SJSA1 (cell line): ENCODE measurements at places on chromosomes 4 and X.

- DNase-seq = peak; percentile 63
Measured at GRCh38 chr4:185573651-185574199, 38.4 kb upstream of the PDLIM3 start.

DNA sequence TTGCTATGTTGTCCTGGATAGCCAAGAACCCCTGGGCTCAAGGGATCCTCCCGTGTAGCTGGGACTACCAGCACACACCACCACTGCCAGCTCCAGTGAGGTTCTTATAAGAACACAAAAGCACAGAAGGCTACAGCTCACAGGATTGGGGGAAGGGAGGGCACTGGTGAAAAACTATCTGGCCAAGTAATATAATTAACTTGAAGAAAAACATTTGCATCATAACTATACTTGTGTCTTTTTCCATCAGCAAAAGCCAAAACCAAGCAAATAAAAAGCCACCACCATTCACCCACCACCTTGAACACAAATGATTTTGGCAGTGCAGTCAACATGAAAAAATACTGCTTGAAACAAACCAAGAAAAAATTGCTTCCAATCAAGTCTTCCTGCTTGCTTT lies 188.2 kb downstream of the MAML3 start:
- DNase-seq = no peak

- no peak for DNase-seq
Measured at GRCh38 chrX:19193565-19193964, 71.3 kb upstream of the ADGRG2 start.

DNA sequence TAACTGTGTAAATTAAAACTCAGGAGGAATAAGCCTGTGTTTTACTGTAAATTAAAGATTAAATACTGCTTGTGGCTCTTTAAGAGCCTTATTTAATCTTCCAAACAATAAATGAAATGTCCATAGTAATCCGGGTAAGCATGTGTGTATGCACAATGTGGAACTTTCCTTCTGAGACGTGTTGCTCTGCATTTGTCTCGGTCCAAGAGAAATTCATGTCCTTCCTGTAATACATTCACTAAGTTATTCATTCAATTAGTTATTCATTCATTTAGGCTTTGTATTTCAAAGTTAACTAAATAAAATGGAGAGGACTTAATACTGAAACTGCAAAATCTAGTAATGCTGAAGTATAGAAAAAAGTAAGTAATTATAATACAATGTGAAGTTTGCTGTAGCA lies 2728.8 kb downstream of the PCDH7 start:
- no peak for DNase-seq

GRCh38 chr4:170398218-170398617 lies 308.5 kb upstream of the AADAT start:
- DNase-seq = no peak

DNA sequence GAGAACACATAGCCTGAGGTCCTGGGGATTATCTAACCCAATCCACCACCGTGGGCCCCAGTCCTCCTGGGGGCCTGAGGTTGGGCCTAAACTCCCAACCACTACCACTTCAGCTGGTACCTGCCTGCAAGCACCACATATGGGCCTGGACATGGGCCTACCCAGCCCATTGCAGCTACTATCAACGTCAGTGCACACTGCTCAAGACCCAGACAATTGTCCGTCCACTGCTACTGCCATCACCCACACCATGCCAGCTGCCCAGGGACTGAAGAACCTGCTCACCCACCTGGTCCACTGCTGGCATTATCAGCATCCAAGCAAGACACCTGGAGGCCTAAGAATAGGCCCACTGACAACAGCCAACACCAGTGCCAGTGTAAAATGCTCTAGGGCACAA lies 88.1 kb downstream of the COL4A5 start:
- DNase-seq = no peak

DNA sequence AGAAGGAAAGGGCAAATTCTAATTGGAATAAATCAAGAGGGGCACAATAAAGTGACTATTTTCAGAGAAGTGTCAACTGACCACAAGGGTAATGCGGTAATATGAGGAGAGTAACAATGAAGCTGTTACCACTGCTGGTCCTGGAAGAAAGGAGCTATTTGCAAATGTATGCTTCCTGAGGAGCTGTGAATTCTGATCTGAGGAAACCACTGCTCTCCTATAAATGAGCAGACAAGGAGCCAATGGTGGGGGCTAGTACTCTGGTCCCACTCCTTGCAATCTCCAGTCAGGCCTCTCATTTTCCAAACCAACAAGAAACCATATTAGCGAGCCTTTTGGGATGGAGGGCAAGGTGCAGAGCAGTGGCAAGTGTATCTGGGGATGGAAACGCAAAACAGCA lies 770.2 kb downstream of the FSTL5 start:
- no peak for DNase-seq
